ENCODE measurements at places on chromosomes 12 and 14. TPM values are rescaled to one million over a fixed set of nuclear protein-coding genes. Genes with fewer than 3 reads are reported as not detected.
A peak's percentile ranks its signal among the peaks of the same experiment; 100 is the strongest.

DNA sequence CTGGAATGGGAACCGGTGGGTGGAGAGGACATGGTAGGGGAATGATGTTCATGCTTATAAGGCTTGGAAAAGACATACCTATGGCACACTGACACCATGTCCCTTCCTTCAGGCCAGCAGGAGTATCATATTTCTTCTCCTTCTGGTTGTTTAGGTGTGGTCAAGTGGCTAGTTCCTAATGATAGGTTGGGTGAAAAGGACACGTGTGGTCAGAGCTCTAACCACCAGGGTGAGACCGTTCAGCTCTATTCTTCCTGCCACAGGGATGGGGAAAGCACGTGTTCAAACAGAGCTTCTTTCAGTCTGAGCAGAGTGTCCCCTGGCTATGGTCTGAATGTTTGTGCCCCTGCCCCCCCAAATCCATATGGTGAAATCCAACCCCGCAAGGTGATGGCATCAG, 209.1 kb downstream of the PAX9 start:
- DNase-seq = no peak
- no peak overlapping the region for H3K4me3 ChIP-seq
- H3K4me1 ChIP-seq = no peaks in the 10 kb centered on the region
- no peaks in the 10 kb centered on the region for H3K36me3 ChIP-seq
- no peak overlapping the region for H3K27ac ChIP-seq

The ST8SIA1 gene
- total RNA-seq = 10.1 TPM

GRCh38 chr12:121512561-121512960, 68.3 kb downstream of the KDM2B start:
- no peaks in the 10 kb centered on the region for H3K4me1 ChIP-seq
- DNase-seq = no peak
- no peaks in the 10 kb centered on the region for H3K27me3 ChIP-seq

- no peak overlapping the region for H3K4me3 ChIP-seq
- no peaks in the 10 kb centered on the region for H3K27me3 ChIP-seq
- no peaks in the 10 kb centered on the region for H3K36me3 ChIP-seq
- H3K4me1 ChIP-seq = peaks cover 25% of the 10 kb centered on the region
- peak overlapping the region; percentile 74 for H3K27ac ChIP-seq
Observed at GRCh38 chr14:72906879-72907278, 13.0 kb upstream of the DPF3 start.

- no peaks in the 10 kb centered on the region for H3K4me1 ChIP-seq
- no peak for DNase-seq
- H3K4me3 ChIP-seq = no peak overlapping the region
- H3K27ac ChIP-seq = no peak overlapping the region
Observed at GRCh38 chr14:62084020-62084419, 321.8 kb downstream of the SNAPC1 start.

DNA sequence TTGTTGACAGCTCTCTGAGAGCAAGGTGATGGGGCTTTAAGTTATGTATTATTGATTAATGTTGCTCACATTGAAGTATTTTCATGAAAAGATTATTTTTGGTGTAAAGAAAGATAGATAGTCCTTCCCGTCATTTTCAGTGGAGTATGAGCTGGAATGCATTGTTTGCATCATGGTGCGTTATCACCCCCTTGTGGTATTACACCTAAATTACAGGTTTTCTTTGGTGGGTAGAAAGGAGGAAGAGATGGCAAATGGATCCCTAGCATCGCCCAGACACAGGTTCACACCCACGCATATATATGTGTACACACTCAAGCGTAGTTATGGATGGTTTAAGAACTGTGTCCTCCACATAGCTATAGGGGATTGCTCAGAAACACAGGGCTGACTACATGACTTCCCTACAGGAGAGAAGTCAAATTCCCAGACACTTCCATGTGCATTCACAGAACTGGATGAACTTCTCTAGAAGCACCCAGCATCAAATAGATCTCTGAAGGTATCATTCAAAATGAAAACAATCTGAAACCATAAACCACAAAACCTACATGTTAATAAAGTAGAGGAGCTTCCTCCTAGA, 14.4 kb upstream of the SERPINA10 start:
- no peak overlapping the region for H3K4me3 ChIP-seq
- H3K4me1 ChIP-seq = no peaks in the 10 kb centered on the region
- H3K36me3 ChIP-seq = no peaks in the 10 kb centered on the region
- no peaks in the 10 kb centered on the region for H3K27me3 ChIP-seq

DNA sequence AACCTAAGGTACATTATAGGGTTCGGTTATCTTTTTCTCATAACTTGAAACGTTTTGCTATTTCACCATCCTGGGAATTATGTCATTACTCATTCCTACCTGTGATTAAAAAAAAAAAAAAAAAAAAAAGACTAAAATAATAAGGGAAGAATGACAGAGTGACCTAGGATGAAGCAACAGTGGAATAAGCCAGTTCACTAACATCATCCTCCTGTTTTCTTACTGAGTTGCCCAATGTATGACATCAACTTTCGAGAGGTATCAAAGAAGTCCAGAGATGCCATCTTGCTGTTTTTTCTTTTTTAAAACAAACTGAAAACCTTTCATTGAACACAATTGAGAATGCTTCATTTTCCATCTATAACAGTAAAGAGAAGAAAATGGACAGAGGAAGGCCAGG, 42.8 kb downstream of the AMN start:
- peaks cover 77% of the 10 kb centered on the region for H3K36me3 ChIP-seq
- no peak overlapping the region for H3K4me3 ChIP-seq
- DNase-seq = no peak

GRCh38 chr12:25074954-25075353, 120.0 kb downstream of the DNAI7 start:
- H3K36me3 ChIP-seq = no peaks in the 10 kb centered on the region
- H3K27ac ChIP-seq = no peak overlapping the region
- no peak for DNase-seq
- no peaks in the 10 kb centered on the region for H3K27me3 ChIP-seq
- no peak overlapping the region for H3K4me3 ChIP-seq
- no peaks in the 10 kb centered on the region for H3K4me1 ChIP-seq

DNA sequence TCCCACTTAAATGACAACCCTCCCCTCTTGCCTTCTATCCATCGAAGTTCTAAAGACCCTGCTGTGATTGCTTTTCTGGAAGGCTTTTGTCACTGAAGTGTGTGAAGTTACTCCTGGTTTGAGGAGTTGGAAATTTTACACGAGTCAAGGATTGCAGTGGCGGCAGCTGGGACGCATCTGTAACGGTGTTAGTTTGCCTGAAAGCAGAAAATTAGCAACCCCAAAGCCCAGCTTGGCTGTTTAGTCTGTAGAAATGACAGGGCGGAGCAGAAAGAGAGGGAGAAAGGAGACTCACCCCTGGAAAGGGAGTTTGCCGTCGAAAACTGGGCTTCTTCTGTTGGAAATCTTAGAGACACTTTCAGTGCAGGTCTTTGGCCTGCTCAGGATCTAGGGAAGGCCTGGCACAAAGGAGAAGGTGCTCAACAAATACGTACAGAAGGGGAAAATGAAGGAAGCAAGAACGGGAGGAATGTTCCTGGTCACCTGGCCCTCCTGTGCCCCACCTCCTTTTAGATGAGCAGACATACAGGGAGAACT, 931 bp upstream of the MYF5 start:
- H3K27ac ChIP-seq = no peak overlapping the region
- no peak overlapping the region for H3K4me3 ChIP-seq
- no peak for DNase-seq
- peaks cover 18% of the 10 kb centered on the region for H3K27me3 ChIP-seq

DNA sequence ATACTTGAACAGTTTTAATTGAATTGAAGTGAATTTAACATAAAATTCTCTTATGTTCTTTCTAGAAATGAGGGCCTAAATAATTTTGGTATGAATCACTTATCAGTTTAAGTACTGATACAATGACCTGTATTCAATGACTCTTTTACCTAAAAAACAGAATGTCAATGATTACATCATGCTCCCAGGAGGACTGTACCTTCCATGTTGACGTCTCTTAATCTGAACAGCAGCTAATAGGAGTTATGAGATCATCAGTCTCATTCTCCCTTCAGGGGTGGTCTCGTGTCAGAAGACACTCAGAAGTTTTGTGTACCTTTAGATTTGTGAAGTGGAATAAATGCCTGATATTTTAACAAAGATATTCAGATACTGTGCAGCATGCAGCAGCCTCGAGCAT, 206.3 kb downstream of the CNTN1 start:
- no peak overlapping the region for H3K27ac ChIP-seq
- H3K36me3 ChIP-seq = no peaks in the 10 kb centered on the region
- DNase-seq = no peak
- no peaks in the 10 kb centered on the region for H3K4me1 ChIP-seq

The FAM181A gene
- total RNA-seq = not detected

DNA sequence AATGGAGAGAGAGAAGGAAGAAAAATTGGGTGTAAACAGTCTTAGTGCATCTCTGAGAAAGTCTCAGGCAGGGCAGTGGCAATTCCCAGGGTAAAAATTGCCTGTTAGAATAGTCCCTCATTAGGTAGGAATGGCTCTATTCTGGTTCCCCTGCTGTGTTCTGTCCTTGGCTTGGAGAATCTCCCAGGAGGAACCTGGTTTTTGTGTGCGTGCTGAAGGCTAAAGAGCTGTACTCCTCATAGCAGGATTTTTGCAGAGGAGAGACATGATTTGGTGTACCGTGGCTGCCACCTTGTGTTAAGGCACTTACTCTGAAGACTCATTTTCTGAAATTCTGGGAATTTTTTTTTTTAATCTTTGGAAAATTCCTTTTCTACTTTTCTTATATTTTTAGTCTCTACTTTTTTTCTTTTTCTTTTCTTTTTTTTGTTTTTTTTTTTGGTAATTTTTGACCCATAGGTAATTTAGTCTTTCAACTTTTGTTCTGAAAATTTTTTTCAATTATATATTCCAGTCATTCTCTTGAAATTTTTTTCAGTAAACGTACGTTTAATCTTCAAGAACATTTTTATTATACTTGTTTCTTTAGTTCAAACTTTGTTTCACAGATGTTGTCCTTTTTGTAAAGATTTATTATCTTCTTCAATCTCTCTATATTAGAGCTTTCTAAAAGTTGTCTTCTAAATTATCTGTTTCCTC, 63.8 kb downstream of the FBXO33 start:
- no peaks in the 10 kb centered on the region for H3K36me3 ChIP-seq
- peak; percentile 84 for DNase-seq
- peak overlapping the region; percentile 41 for H3K27ac ChIP-seq
- no peaks in the 10 kb centered on the region for H3K27me3 ChIP-seq

DNA sequence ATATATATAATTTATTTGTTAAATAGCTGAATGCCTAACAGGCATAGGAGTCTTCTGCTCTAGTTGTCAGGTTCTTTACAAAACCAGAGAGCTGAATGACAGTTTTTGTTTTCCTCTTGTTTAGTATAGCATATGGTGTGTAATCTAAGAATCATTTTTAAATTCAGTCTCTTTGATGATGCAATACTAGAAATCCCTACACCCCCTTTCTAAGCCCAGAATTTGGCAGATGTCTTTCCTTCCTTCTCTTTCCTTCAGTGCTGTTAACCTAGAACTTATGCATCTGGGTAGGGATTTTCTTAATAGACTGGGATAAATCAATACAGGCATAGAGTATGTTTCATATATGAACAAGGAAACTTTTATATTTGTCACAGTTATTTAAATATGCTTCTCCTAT, 198.1 kb downstream of the KCNH5 start:
- H3K27me3 ChIP-seq = no peaks in the 10 kb centered on the region
- H3K4me1 ChIP-seq = no peaks in the 10 kb centered on the region
- H3K4me3 ChIP-seq = no peak overlapping the region
- H3K36me3 ChIP-seq = no peaks in the 10 kb centered on the region
- DNase-seq = no peak

The CLEC12A gene
- not detected for total RNA-seq

The ANO4 gene
- 0.33 TPM for total RNA-seq

DNA sequence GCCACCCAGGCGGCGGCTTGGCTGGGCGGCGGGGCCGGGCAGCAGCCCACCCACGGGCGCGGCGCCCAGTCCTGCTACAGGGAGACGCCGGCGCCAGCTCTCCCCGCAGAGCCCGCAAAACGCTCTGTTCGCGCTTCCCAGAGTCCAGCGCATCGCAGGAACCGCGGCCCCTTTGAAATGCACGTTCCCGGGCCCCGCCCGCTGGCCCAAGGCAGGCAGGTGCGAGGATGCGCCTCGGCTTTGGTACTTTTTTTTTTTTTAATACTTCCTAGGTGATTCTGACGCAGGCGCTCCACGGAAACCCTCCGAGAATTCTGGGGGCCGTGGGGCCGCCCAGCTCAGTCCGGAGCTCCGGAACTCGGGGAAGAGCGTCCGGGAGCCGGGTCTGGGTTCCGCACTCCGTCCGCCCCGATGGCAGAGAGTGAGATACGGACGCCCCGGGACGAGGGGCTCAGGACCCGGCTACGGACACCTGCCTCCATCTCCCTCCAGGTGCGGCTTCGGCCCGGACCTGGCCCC, 483 bp downstream of the POC1B start:
- H3K27ac ChIP-seq = peak overlapping the region; percentile 53
- DNase-seq = no peak
- H3K27me3 ChIP-seq = no peaks in the 10 kb centered on the region
- no peaks in the 10 kb centered on the region for H3K36me3 ChIP-seq

The C12orf56 gene
- not detected for total RNA-seq

The ACSM4 gene
- total RNA-seq = not detected

The UNC79 gene
- 1.7 TPM for total RNA-seq

GRCh38 chr12:45351921-45352670, 136.2 kb downstream of the ANO6 start:
- H3K27ac ChIP-seq = peak overlapping the region; percentile 67
- DNase-seq = no peak
- H3K4me1 ChIP-seq = peaks cover 1% of the 10 kb centered on the region

- H3K4me1 ChIP-seq = peaks cover 16% of the 10 kb centered on the region
- peak overlapping the region; percentile 93 for H3K4me3 ChIP-seq
- no peak for DNase-seq
- H3K27ac ChIP-seq = no peak overlapping the region
- peaks cover 23% of the 10 kb centered on the region for H3K36me3 ChIP-seq
- H3K27me3 ChIP-seq = no peaks in the 10 kb centered on the region
Observed at GRCh38 chr14:60720962-60721325, 3.2 kb downstream of the SIX4 start.

The PMCH gene
- total RNA-seq = not detected

GRCh38 chr14:78673845-78674244, 503.7 kb downstream of the NRXN3 start:
- H3K4me3 ChIP-seq = no peak overlapping the region
- no peak for DNase-seq
- H3K36me3 ChIP-seq = no peaks in the 10 kb centered on the region
- no peaks in the 10 kb centered on the region for H3K27me3 ChIP-seq
- H3K4me1 ChIP-seq = no peaks in the 10 kb centered on the region
- no peak overlapping the region for H3K27ac ChIP-seq
